ENCODE measurements at places on chromosomes 6 and 20.
A peak's percentile ranks its signal among the peaks of the same experiment; 100 is the strongest.

- no peak for DNase-seq
These were observed 197.3 kb upstream of the SNX9 start for GRCh38 chr6:157625764-157626163.

DNA sequence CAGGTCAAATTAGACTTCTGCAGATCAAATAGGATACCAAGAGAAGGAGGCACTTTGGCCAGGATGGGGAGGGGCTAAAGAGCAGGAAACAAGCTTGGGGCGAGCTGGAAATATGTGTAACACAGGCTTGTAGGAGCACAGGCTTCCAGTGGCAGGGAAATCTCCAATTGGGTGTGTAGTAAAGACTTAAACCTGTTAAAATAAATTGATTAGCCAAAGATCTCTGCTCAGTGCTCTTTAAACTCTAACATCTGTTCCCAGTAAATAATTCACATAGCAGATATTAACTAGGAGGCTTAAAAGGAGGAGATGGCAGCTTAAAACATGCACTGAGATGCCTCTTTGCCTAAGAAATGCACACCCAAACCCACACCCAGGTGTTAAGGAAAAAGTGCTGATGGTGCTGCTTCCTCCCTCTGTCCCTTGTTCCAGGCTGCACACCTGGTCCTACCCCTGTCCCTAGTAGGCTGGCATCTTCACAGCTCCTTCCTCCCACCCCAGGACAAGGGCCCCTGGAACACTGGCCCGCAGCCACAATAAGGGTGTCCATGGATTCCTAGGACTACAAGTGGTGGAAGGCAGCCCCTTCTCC lies 93.5 kb upstream of the MLN start:
- no peak for DNase-seq

DNA sequence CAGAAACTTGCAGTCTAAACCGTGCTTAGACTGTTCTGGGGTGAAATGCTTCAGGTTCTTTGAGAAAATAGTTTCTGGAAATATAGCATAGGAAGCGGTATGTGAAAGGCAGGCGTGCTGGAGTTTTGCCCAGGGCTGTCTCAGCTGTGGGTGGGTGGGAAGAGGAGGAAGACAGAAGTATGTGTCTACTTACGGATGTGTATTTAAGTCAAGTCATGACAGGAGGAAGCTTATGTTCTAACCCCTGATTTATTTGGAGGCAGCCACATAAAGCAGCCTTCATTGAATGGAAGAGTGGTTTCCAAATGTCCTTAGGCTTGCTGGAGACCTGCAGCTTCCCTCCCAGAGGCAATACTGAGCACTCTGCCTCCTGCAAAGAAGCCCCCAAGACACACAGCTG lies 345.8 kb upstream of the PRND start:
- peak; percentile 33 for DNase-seq

- no peak for DNase-seq
These were observed 53.8 kb upstream of the POLR1H start for GRCh38 chr6:30007132-30007764.

- no peak for DNase-seq
These were observed 18.2 kb upstream of the HDGFL1 start for GRCh38 chr6:22550971-22551670.

- peak; percentile 37 for DNase-seq
These were observed 3.8 kb downstream of the COL12A1 start for GRCh38 chr6:75201901-75202672.

GRCh38 chr6:15907914-15908518 lies 220.9 kb upstream of the MYLIP start:
- no peak for DNase-seq

- no peak for DNase-seq
These were observed 94.2 kb downstream of the STXBP5 start for GRCh38 chr6:147298461-147298860.

DNA sequence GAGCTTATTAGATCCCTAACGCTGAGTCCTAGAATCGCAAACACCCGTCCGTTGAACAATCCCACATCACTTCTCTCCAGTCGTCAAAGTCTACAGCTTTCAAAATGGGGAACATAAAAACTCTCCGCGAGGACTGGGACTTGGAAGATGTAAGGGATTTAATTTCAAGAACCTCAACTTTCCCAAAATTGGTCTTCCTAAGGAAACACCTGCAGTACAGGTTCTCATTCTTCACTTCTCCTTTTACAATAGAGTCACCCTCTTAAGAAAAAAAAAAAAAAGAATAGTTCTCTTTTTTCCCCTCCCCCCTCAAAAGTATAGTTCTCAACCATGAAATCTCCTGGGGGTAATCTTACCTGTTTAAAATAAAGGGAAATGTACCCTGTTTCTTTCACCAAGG lies 6.6 kb upstream of the ZBTB22 start:
- no peak for DNase-seq

GRCh38 chr6:20670750-20671149 lies 136.5 kb downstream of the CDKAL1 start:
- DNase-seq, result no peak

GRCh38 chr6:34232901-34233300 lies 3.8 kb upstream of the HMGA1 start:
- no peak for DNase-seq

- DNase-seq, result peak; percentile 69
These were observed 85.1 kb downstream of the CLIC5 start for GRCh38 chr6:45930420-45931040.

DNA sequence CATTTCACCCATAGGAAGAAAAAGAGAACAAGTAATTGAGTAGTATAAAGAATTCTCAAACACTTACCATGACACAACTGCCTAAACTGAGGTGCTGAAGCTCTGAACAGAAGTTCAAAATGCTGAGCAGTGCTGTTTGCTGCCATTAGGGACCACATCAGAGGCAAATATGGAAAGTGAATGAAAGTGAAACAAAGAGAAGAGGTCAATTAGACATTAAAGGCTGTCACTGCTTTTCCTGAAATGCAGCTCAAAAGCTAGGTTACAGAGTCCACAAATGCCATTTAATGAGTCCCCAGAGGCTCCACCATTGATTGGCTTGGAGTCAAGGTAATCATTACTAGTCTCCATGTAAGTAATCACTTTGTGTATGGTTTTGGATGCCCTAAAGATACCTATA lies 46.1 kb downstream of the POU3F2 start:
- no peak for DNase-seq

GRCh38 chr20:1656844-1657243 lies 735 bp downstream of the SIRPG start:
- DNase-seq, result no peak

DNA sequence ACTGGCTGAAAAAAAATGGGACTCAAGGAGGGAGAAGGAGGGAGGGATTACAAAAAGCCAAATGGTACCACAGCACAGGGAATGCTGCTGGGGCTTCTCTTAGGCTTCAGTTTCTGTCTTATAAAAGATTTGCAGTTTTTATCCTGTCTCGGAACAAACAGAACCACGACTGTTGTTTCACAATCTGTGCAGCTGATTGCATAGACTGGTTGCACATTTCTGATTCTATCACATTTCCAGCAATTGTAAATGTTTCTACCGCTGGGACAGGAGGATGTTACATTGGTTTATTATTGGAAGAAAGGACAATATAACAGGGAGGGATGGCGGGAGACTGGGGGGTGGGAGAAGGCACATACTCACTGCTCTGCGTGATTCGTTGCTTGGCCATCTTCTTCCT lies 73.5 kb upstream of the ARID1B start:
- DNase-seq, result peak; percentile 80

DNA sequence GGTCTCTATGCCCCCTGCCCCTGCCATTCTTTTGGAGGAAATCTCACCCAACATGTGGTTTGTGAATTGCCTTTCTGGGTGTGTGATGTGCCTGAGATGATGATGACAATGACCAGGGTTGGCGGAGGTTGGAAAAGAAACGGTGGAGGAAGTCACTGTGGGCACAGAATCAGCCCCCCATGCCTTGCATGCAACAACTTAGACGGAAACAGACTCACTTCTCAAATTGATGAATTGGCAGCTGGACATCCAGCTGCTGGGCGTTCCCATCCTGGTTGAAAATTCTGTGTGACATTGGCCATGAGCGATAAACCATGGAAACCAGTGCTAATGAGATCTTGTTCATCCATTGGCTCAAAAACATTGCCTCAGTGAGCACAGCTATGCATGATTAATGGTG lies 95.8 kb upstream of the LY86 start:
- no peak for DNase-seq

DNA sequence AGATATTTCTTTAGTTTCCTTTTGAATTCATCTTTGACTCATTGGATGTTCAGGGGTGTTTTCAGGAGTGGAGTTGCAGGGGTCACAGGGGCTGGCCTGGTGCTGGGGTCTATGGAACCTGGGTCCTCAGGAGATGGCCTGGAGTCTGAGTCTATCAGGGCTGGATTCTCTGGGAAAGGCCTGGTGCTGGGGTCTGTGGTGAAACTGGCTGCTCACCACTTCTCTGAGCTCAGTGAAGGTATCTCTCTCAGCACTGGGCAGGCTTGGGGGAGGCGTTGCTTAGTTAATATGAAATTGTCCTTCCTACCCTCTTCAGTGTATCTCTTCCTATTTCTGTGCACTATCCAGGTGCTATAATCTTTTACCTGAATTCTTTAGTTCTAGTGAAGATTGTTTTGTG lies 83.1 kb upstream of the SLC24A3 start:
- DNase-seq, result no peak

GRCh38 chr6:155013457-155013876 lies 18.4 kb downstream of the TIAM2 start:
- peak; percentile 59 for DNase-seq

- no peak for DNase-seq
These were observed 301.5 kb downstream of the NRN1 start for GRCh38 chr6:5705252-5705651.

- DNase-seq, result no peak
These were observed 93.5 kb upstream of the KCNK16 start for GRCh38 chr6:39416026-39416425.

DNA sequence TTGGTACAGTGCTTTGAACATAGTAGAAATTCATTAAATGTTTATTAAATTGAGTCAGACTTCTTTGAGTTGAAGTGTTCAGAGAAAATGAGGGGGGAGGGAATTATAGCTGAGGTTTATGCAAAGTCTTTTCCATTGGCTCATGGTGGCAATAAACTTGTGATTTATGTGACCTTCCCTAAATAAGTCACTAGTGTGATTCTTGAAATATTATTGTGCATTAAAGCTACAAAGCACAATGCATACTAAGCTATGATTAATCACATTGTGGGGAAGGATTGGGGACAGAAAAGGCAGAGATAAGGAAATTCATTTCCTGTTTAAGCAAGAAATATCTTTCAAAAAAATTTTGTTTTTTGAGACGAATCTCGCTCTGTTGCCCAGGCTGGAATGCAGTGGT lies 877.5 kb downstream of the TFAP2A start:
- peak; percentile 47 for DNase-seq

DNA sequence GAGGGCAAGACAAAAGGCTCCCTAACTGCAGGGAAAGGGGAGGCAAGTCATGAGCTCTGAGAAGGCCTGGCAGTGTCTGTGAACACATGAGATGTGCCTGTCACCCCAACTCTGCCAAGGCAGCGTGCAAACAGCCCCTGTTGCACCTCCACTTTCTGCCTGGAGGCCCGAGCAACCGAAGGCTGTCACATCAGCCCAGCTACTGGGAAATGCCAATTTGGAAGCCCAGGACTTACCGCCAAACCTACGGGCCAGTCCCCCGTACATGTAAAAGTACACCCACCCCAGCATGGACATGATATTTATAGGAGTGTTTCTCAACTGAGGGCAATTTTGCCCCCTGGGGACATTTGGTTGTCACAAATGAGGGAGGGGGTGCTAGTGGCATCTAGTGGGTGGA lies 27.3 kb upstream of the RPP40 start:
- no peak for DNase-seq

DNA sequence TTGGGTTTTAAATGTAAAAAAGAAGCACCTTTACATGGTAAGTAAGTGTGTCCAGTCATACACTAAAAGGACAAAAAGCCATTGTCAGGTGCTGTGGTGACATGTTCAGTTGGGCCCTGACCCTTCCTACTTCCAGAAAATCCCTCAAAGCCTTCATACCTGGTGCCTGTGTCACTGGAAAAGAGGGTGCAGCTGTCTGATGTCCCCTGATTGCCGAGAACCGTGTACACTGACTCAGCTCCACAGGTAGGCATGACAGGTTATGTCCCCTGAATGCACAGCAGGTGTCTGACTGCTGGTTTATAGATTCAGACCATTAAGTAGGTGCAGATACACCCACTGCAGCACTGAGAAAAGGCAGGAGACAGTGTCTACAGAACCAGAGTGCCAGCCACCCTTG lies 99.1 kb downstream of the FOXC1 start:
- no peak for DNase-seq

- peak; percentile 16 for DNase-seq
These were observed 43.9 kb upstream of the DEK start for GRCh38 chr6:18308070-18308735.

GRCh38 chr6:41013466-41014153 lies 25.4 kb downstream of the UNC5CL start:
- no peak for DNase-seq

DNA sequence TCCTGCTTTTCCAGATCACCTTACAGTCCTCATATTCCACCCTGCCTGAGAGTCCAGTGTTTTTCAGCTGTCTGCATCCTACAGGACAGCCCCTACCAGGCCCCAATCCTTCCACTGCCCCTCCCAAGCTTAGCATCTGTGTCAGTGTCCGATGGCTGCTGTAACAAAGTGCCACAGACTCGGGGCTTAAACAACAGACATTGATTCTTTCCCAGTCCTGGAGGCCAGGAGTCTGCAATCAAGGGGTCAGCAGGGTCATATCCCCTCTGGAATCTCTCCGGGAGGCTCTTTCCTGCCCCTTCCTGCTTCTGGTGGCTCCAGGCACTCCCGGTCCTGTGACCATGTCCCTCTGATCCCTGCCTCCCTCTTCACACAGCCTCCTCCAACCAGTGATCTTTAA lies 396.6 kb upstream of the MAP3K7 start:
- no peak for DNase-seq

DNA sequence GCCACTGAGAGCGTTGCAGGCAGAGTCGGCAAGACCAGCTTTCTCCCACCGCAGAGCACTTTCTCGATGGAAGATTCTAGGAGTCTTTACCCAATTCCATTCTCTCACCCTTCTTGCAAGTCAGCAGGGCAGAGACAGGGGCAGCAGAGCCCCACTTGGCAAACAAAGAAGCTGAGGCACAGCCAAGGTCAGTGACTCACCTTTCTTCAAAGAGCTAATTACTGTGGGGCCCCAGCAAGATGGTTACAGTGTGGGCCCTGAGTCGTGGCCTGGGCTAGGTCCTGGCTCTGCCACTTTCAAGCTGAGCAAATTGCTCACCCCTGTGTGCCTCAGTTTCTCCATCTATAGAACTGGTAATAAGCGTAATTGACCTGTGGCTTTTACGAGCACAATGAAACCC lies 277.0 kb downstream of the PREX1 start:
- no peak for DNase-seq
